ENCODE measurements at places on chromosomes 13 and 19.

- no peak for DNase-seq
Measured at GRCh38 chr13:114313061-114313860, 1.0 kb upstream of the CHAMP1 start.

- DNase-seq, result peak; percentile 24
Measured at GRCh38 chr13:52845766-52846566, 2.5 kb downstream of the PCDH8 start.

DNA sequence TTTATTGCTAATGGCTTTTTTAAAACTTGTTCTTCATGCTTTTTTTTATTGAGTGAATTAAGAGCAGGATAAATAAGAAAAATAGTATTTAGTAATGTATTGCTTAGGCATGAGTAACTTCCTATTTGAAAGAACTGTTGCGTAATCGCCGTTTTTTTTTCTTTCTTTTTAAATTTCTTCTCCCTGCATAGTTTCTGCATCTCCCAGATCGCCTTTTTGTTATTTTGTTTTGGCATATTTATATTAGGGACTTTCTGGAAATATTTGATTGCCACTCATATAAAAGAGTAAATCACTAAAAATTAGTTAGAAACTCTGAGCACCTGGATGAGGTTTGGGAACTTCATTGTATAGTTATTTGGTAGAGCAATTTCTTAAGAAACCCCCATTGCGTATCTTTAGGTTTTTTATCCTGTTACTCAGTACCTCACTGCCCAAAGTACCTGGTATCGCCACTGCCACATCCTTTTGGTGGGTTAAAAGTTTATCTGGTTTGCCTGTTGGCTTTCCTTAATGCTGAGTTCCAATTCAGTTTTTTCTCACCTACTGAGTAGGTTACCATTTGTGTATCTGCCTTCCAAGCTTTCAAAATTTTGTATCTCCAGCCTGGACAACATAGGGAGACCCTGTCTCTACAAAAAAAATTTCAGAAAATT lies 36.2 kb upstream of the LPAR6 start:
- DNase-seq, result no peak

DNA sequence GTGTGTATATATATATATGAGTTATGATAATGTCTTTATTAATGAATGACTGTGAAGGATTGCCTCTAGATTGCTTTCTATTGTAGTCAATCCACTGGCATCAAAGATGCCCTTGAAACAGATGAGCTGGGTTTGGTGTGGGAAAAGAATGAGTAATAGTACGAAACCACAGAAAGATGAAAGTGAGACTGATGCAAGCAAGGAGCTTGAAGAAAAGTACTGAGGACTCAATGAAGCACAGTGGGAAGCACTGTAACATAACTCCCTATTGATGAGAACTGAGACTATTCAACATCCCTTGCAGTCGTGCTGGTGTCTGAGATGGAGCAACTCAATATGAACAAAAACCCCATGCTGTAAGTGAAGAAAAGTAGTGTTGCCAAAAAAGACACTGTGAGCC lies 1794.2 kb downstream of the SLITRK5 start:
- no peak for DNase-seq

- no peak for DNase-seq
Measured at GRCh38 chr13:41655997-41656396, 198.6 kb downstream of the RGCC start.

- DNase-seq, result no peak
Measured at GRCh38 chr13:62482351-62482750, 1066.7 kb upstream of the PCDH20 start.

DNA sequence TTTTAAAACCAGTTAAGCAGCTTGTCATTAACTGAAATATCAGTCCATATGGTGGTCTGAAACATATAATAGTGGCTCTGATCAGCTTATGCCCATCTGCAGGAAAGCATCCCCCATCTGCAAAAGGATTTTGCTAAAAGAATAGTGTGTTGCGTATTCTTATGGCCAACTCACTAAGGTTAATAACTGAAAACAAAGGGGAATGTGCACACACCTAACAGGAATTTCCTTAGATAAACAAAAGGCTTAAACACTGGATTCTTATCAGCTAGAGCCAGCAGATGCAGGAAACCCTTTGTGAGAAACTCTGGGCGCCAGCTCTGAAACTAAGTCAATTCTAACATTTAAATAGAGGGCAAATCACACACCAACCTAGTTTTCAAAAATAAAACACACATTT lies 22.1 kb downstream of the VPS36 start:
- DNase-seq, result no peak

- DNase-seq, result no peak
Measured at GRCh38 chr19:43367822-43368221, 14.3 kb downstream of the CD177 start.

DNA sequence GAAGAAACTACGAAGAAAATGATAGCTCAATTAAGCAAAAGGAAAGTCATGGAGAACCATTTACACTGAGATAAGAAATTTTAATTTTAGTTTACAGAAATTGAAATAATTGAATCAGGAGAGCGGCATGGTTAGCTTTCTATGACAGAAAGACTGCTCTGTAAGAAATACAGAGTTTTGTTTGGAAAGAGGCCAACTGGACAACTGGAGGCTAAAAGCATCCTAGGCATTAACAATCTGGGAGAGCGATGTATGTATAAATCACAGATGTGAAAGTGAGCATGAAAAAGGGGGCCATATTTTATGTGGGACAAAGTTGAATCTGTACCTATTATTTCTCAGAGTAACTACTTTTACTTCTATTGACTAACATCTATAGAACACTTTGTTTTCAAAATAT lies 1608.8 kb upstream of the PCDH20 start:
- DNase-seq, result no peak

GRCh38 chr13:25756912-25757311 lies 294.9 kb downstream of the SHISA2 start:
- DNase-seq, result no peak

DNA sequence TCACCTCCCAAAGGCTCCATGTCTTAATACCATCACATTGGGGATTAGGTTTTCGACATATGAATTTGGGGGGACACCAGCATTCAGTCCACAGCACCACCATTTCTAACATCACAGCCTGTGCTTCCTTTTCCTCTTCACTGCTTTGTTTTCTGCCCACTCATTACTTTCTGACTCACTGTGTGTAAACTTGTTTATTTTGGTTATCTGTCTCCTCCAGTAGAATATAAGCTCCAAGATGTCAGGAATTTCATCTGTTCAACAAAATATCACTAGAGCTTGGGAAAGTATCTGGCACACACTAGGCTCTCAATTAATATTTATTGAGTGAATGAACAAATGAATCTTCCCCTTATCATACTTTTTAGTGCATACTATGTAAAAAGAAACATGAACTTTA lies 152.0 kb downstream of the NUFIP1 start:
- no peak for DNase-seq

DNA sequence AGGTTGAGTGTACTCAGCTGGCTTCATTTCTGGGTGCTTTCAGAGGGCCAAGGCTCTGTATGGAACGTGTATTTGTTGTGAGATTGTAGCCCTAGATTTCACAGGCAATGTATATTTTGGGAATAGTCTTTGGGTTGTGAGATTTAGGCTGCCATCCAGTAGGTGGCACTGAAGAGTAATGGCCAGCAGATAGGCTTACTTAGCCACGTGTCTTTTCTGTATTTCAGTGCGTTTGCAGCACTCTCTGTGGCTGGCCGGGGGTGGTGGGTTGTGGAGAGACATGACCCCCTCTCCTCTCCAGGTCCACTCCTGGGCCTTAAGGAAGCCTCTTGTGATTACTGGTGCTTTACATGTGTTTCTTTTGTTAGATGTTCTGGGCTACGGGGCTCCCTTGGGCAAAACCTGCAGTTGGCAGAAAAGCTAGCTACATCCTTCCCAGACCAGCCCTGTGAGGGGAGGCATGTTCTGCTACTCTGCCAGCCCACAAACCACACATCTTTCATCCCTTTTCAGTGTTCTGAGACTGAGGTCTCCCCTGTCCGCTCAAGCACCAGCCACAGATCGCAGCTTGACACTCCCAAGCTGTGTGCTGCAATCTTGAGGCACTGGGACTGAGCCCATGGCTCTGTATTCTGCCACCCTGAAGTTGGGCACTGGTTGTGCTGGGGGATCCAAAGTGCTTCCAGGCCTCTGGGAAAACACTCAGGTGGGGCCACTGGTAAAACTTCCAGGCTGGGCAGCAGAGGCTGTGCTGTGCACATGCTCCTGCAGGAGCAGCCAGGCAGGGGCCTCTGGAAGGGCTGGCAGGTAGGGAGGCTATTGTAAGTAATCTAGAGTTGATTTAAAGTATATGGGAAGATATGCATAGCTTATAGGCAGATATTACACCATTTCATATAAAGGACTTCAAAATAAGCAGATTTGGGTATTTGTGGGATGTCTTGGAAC lies 1096.8 kb upstream of the PCDH20 start:
- no peak for DNase-seq

DNA sequence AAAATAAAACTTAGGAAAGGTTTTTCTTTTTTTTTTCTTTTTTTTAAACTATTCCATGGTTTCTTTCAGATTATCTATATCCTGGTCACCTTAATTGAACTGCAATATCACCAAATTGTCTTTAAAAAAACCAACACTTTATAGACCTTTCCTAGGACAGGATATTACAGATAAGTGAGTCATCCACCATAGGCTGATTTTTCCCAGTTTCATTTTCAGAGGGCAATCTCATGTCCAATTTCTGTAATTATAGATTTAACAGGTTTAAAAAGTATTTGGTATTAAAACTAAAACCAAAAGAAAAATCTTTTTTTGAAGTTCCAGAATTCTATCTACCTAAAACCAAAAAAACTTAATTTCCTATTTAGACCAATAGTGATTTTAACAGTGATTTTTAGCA lies 13.2 kb downstream of the SPART start:
- DNase-seq, result no peak

GRCh38 chr13:71830736-71831135 lies 36.3 kb downstream of the DACH1 start:
- DNase-seq, result no peak

DNA sequence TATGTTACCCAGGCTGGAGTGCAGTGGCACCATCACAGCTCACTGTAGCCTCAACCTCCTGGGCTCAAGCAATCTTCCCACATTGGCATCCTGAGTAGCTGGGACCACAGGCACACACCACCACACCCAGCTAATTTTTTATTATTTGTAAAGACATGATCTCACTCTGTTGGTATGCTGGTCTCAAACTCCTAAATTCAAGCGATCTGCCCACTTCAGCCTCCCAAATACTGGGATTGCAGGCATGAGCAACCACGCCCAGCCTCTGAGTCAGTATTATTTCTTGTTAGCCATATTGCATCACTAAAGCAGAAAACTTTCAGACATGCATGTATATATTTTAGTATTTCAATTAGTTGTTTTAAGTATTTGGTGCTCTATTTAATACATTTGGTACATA lies 376.4 kb downstream of the GPC6 start:
- no peak for DNase-seq

DNA sequence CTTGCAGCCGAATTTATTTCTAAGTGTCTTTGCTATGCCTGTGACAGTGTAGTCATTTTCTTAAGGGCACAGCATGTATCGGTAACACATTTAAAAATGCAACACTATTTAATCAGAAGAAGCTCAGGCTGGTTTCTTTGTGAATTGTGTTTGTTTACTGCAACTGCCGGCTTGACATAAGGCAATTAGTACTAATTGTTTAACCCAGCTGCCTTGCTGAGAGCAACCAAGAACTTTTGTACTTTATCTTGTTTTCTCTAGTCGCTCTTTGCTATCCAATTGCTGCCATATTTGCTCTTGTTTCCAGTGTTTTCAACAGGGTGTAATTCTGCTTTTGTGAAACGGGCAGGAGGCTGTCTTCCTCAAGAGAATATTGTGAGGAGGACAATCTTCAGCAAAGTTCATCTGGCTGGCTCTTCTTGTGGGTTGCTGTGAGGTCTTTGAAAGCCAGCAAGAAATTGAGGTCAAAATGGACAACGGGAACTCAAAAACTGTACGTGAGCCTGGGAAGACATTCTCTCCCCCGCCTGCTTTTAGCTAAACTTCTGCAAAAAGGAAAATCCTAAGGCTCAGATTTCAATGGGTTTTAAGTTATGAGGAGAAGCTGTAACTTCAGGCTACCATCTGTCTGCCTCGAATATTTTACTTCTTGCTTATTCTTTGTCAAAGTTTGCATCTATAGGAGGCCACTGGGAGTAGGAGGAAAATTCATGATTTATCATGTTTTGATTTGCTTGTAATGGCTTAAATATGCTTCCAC lies 75.8 kb upstream of the TSHZ3 start:
- DNase-seq, result no peak

GRCh38 chr19:50003810-50004419 lies 21.3 kb downstream of the VRK3 start:
- DNase-seq, result no peak

- no peak for DNase-seq
Measured at GRCh38 chr13:33284916-33285315, 639 bp downstream of the STARD13 start.

DNA sequence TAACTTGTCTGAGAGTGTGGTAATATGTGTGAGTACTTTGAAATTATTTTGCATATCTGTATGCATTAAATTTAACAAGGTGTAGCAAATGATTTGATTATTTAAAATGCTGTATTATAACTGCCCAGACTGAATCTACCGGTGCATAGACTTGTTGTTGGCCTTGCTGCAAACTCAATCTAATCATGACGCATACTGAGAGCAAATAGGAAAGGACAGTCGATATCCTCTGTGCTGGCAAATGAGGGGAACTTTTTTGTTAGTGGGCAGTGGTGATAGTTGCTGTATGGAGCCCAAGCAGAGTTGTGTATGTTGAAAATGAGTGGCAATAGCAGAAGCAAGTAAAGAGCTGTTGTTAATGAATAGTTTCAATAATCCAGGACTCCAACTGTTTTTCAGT lies 127.4 kb downstream of the LMO7 start:
- no peak for DNase-seq

Data from anterior cingulate cortex (tissue), 58 donors.